ENCODE measurements at places on chromosomes 2 and 18.
A peak's percentile ranks its signal among the peaks of the same experiment; 100 is the strongest.

- DNase-seq = no peak
Observed at GRCh38 chr18:4203568-4204437, 251.3 kb downstream of the DLGAP1 start.

GRCh38 chr2:127381762-127382161, 6.0 kb downstream of the MAP3K2 start:
- no peak for DNase-seq

GRCh38 chr2:111226876-111227700, 106.4 kb downstream of the BCL2L11 start:
- DNase-seq = peak; percentile 80

- no peak for DNase-seq
Observed at GRCh38 chr2:36376319-36376765, 20.8 kb downstream of the CRIM1 start.

DNA sequence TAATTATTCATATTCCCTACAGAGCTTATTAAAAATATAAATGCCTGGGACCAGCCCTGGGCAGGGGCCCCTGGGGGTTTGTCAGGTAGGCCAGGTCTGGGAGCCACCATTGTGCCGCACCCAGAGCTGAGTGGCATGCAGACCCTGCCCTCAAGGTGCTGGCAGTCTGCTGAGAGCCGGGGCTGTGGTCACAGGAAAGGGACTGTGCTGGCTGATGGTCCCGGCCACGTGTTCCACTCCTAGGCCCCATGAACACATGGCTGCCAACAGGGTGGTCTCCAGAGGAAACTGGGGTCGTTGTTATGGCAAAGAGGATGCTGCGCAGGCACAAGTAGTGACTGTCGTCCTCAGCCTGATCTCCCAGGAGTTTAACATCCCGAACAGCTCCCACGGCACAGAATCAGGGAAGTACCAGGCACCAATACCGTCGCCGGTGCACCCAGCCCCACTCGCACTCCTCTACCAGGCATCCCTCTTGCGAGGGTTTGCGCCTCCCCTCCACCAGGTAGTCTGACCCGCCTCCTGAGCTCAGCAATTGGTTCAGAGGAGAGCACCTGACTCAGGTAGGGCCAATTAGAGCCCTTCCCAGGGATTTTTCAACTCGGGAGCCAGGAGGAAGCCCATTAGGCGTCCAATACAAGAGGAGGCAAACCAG, 39.2 kb upstream of the BIN1 start:
- DNase-seq = no peak

DNA sequence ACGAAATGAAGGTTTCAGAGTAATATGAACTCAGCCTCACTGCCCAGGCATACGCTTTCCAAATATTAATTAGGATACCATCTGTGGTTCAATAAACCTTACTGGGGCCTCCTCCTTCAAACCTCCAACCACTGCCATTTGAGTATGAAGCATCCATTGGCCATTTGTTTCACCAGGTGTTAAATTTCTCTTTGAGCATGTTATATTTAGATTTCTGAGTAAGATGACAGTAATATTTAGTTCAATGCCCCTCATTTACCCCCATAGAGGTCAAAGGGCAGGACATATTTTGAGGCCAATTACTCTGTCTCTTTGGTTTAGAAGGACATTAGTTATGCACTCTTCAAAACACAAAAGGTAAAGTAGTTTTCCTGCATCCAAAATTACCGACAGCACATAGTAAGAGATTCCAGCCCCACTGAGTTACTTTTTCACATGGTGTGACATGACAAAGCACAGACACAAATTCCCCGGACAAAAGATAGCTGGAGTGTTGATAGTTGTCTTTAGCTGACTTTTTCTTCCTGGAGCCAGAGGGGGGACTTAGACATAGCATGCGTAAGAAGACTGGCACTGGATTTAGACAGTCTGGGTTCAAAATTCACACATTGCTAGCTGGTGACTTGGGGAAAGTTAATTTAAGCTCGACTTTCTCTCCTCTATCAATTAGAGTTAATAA, 33.1 kb upstream of the LNPK start:
- no peak for DNase-seq

- no peak for DNase-seq
Observed at GRCh38 chr2:101329026-101329425, 20.5 kb upstream of the RNF149 start.

GRCh38 chr2:120314690-120315366, 31.1 kb upstream of the INHBB start:
- no peak for DNase-seq

DNA sequence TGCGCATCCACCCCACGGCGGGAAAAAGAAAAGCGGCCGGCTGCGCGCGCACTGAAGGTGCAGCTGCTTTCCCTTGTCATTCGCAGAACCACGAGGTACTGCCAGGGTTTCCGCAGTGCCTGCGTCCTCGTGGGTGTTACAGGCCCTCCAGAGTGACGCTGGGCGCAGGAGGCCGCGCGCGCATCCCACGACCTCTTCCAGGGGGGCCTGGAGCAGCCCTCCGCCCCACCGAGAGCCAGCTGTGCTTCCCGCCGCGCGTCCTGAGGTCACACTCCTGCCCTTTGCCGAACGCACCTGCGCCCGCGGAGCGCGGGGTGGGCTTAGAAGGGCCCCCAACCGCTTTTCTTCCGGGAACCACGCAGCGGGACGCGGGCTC, 378 bp upstream of the IAH1 start:
- no peak for DNase-seq

DNA sequence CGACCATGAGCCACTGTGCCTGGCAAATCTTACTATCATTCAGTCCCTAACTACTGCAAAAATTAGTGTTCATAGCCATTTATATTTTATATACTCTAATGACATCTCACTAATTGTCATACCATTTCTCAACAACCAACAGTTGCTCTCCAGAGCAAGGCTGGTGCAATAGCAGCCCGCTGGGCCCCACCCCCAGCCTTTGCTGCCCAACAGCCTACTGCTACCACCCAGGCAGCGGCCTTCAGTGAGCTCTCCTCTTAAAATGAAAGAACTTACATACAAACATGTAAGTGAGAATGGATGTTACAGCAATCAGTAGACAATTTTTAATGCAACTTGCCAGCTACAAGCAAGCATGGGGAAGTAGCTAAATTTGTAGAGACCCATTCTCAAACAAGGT, 90.5 kb downstream of the HNRNPLL start:
- DNase-seq = no peak

DNA sequence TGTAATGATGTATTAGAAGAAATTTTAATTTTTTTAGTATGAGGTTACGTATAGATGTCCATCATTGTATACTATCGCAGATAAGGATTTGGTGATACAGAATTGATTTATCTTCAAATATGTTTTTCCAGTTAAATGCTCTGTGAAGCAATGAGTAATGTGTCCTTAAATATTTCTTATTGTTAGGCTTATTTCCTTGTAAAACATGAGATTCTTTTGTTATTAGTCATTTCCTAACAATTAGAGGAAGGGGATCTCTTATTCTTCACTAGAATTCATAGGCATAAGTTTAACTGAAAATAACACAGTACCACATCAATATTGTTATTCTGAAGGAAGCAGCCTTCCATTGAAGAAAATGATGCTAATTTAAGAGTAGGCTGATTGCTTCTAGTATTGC, 15.5 kb upstream of the OTX1 start:
- no peak for DNase-seq

DNA sequence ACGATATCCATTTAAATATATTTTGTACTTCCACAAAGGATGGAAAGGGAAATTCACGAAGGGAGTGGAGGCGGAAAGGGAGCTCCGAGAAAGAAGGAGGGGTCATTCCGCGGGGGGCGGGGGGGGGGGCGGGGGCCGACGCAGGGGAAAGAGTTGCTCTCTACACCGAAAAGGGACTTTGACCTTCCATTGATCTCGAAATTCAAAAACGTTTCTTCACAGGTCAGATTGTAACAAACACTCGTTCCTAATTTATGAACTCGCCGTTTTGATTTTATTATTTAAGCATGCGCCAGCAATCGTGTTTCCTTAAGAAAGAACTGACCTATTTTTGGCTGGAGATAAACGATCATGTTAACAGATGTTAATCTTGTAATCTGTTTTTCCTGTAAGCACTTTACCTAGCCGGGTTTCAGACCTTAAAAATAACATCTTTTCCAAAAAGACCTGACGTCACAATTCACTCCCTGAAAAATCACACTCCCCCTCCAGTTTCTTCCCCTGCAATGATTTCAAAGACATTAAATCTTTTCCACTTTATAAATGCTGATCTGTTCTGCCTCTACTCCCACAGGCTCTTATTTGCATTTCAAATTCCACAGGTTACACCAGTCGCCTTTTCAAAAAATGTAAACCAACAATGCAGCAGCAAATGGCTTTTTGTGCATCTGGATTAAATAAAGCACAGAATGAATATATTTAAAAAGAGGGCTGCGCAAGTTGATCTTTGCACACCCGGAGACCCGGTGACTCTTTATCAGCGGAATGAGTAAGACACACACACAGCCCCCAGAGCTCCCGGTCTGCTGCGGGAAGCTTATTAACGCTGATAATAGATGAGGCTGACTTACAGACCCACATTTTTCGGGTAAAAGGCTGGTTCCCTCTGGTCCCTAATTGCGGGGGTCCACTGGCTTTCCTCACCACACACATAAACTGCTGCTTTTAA, 1.6 kb downstream of the ZNF516 start:
- no peak for DNase-seq

- no peak for DNase-seq
Observed at GRCh38 chr2:118939994-118940393, 2.0 kb upstream of the MARCO start.

DNA sequence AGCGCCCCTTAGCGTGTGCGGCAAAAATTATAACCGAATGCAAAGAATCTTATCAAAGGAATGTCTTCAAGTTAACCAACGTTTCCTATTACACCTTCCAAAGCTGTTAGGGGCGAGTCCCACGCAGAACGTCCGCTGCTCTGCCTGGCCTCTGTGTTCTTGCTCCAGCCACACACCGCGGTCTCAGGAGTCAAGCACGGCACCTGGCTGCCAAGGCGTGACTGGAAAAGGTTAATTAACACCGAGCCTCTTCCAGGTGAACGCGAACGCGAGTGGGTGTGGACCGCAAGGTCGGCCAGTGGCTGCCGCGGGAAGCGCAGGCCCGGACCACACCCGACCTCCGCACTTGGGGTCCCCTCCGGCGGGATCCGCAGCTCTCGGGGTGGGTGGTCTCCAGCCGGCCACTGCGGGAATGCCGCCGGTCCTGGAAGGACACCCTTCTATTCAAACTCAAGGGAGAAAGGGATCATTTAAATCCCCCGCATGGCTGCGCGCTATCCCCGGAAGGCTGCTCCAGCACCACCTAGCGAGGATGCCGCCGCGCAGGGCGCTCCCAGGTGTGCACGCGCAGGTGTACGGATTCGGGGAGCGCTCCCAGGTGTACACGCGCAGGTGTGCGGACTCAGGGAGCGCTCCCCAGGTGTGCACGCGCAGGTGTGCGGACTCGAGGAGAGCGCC, 830 bp downstream of the CYB5A start:
- DNase-seq = no peak

DNA sequence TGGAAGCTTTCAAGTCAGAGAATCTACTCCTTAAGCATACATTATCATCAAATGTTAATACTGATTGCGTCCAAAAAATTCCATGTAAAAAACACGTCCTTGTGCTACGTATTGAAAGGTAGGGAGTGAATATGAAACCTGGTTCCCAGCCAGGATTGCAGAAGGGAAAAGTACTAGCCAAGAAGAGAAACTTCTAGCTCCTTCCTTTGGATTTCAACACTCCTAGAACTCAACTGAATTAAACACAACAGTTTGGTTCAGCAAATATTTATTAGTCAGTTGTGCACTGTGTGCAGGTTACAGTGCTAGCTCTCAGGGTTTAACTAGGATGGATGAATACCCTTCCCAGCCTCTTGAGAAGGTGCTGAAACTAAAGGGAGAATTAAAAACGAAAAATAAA, 33.9 kb upstream of the FHL2 start:
- DNase-seq = no peak

DNA sequence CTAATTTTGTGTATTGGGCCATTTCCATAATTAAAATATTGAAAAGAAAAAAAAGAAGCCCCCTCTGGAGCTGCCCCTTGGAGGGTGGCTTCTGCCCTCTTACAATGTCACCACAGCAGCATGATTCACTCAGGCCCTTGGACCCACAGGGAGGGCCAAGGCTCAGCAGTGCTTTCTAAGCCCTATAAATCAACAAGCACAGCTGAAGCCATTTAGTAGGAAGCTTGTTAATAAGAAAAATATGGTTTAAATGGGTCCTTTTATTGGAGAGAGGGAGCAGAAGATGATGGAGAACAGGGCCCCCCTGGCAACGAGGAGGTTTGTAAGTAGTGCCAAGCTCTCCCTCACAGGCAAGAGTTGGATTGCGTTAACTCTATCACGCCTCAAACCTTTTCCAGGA, 107.6 kb upstream of the FZD7 start:
- DNase-seq = no peak

DNA sequence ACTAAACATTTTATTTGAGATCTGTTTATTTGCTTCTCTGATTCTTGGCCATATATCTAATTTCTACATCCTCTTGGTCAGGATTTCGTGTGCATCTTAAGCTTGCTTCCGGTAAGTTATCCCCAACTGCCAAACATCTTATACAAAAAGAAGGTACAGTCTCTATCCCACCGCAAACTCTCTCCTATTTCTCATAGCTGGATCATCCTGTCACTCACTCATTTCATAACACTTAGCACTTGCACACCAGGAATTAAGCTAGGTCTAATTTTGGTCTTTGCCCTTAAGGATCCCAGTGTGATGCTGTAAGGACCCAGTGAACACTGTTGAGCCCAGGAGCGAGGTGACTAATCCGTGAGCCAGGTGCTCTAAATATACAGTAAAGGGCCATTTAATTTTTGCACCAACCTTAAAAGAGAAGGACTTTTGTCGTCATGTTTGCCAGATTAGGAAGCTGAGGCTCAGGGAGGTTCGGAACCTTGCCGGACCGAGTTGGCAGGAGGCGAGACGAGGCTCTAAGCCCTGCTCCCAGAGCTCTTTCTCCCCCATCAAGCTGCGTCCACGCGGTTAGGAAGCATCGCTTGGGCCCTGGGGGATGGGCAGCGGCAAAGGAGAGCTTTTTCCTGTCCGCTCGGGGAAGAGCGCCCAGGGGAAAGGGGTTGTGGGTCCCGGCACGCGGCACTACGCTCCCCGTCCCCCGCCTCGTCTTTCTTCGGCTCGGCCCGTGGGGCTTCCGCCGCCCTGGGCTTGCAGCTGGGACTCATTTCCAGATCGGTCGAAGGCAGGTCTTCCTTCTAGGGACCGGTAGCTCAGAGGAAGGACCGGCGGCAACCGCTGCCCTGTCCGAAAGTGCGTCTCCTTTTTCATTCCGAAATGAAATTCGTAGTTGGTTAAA, 4.1 kb upstream of the ITPRIPL1 start:
- no peak for DNase-seq

GRCh38 chr2:178730049-178730448, 77.2 kb downstream of the TTN start:
- no peak for DNase-seq

DNA sequence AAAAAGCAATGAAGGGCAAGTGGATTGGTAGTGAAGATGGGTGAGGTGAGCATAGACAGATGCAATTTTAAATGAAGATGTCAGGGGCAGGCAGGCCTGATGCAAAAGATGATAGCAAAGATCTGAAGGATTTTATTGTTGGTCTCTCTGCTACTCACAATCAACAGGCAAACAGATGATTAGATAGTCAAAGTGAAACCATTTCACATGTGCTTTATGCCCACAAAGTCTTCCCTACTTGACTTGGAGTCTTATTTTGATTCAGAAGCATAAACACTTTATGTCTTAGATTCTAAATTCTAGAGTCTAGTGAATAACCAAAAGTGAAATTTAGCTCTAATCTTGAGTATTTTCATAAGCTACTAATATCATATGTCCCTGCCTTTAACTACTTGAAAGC, 153.8 kb upstream of the HNRNPA3 start:
- no peak for DNase-seq
